ELF-1 (cell line): ENCODE measurements at places on chromosomes 13 and 19.
A peak's percentile ranks its signal among the peaks of the same experiment; 100 is the strongest.

GRCh38 chr13:30305456-30305970, 1.8 kb downstream of the KATNAL1 start:
- no peak for DNase-seq

DNA sequence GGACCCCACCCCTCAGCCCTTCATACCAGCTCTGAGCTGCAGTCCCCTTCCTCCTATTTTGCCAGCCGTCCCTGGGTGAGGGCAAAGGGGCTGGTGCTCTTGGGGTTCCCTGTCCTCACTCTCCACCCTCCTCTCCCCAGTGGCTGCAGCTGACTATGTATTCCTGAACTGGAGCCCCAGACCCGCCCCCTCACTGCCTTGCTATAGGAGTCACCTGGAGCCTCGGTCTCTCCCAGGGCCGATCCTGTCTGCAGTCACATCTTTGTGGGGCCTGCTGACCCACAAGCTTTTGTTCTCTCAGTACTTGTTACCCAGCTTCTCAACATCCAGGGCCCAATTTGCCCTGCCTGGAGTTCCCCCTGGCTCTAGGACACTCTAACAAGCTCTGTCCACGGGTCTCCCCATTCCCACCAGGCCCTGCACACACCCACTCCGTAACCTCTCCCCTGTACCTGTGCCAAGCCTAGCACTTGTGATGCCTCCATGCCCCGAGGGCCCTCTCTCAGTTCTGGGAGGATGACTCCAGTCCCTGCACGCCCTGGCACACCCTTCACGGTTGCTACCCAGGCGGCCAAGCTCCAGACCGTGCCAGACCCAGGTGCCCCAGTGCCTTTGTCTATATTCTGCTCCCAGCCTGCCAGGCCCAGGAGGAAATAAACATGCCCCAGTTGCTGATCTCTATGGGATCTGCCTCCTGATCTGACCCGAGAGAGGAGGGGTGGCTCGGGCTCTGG, 2.4 kb downstream of the COX7A1 start:
- no peak for DNase-seq

- no peak for DNase-seq
Observed at GRCh38 chr13:72495681-72496080, 231.7 kb downstream of the MZT1 start.

- DNase-seq: no peak
Observed at GRCh38 chr13:30864433-30865122, 41.5 kb upstream of the MEDAG start.

DNA sequence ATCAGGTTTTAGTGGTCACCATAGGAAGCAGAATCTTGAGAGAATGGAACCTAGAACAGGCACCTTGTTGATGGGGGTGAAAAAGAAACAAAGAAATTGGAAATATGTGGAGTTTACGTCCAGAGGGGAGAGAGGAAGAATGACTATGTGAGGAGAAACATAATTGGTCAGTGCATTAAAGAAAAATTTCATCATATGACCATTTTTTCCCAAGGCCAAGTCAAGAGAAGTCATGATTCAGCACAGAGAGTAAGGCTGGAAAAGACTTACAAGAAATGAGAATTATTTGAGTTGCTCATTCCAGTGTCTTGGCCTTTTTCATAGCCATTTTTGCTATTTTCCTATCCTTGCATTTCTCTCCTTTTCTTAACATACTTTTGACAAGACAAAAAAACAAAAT, 421.7 kb downstream of the EFNB2 start:
- no peak for DNase-seq

DNA sequence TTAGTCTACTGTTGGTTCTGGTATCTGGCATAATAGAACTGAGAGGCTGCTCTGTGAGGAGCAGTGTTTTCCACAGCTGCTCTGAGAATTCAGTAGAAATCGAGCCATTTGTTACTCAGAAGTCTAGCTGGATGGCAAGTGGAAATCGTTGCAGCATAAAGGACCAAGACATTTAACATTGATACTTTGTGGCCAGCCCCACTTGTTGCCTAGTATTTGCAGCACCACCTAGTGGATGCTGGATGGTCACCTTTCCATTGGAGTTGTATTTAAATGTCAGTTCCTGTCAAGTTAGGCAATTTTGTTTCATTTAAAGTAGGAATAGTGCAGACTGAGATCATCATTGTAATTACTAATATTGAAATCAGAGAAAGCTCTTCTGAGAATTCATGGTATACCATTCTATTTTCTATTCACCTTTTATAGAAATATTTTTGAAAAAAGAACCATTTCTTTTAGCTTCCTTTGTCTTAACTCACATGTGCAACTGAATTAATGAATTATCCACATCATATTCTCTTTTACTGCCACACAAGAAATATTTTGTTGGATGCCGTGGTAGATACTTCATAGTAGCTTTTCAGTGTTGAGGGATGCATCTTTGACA, 64.6 kb downstream of the PDS5B start:
- DNase-seq: peak; percentile 32

DNA sequence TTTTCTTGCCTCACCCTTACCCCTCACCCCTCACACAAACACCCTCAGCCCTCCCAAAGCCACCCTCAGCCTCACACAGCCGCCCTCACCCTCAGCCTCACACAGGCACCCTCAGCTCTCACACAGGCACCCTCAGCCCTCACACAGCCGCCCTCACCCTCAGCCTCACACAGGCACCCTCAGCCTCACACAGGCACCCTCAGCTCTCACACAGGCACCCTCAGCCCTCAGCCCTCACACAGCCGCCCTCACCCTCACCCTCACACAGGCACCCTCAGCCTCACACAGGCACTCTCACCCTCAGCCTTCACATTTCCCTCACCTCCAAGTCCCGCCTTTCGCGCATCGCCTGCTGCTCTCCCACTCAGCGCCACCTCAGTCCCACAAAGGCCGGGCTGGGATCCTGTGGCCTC, 287 bp upstream of the ZSCAN22 start:
- DNase-seq: no peak

GRCh38 chr19:35211545-35212230, 16.9 kb downstream of the FAM187B start:
- no peak for DNase-seq
